ENCODE measurements at places on chromosomes 3 and 15.

- no peak for DNase-seq
These were observed 151.3 kb downstream of the CADPS start for GRCh38 chr3:62723914-62724217.

GRCh38 chr3:134009345-134010000, 20.3 kb downstream of the SLCO2A1 start:
- no peak for DNase-seq

GRCh38 chr3:58167431-58168351, 43.1 kb downstream of the DNASE1L3 start:
- DNase-seq = peak; percentile 51

DNA sequence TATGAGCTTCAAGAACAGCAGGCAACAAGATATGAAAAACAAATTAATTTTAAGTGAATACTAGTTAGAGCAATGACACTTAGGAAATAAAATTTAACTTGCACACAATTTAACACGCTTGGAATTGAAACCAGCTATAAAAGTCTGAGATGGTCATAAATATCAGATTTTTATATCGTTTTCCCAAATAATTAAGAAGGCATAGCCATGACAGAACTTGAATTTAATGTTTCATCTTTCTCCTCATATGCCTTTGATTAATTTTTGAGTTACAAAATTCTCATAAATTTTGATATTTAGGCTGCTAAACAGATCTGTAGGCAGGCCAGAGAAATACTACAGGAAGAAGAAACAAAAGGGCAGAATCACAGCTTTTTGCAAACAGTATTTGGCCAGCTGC, 38.5 kb downstream of the CD200R1L start:
- DNase-seq = no peak

DNA sequence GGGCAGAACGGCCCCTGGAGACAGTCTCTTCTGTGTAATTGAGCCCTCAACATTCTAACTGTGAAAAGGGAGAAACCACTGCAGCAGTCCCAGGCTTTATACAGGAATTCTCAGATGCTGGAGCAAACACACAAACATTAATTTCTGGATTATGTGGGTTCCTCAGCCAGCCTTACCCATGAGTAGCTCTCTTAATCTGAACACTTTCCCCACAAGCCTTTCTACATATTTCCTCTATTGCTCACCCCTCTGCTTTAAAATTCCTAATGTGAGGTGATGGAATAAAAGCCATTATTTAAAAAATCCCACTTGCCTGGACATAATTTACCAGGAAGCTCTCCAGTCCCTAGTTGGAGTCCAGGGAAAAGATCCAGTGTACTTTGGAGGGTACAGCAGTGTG, 139.0 kb downstream of the CTNNB1 start:
- no peak for DNase-seq

DNA sequence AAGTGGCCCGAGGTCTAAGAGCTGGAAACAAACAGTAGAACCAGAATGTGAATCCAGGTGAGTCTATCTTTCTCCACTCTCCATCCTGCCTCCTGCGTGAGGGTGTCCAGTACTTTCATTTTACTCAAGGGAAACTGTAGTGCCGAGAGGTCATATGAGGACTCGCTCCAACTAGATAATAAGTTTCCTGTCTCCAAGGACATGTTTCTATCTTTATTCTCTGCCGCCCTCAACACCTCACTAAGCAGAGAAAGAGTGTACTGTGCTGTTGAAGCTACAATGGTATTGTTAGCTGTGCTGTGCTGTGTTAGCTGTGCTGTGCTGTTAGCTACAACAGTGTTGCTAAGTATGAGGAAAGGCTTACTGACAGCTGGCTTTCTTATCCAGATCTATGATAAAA, 137.9 kb upstream of the COL8A1 start:
- DNase-seq = no peak

DNA sequence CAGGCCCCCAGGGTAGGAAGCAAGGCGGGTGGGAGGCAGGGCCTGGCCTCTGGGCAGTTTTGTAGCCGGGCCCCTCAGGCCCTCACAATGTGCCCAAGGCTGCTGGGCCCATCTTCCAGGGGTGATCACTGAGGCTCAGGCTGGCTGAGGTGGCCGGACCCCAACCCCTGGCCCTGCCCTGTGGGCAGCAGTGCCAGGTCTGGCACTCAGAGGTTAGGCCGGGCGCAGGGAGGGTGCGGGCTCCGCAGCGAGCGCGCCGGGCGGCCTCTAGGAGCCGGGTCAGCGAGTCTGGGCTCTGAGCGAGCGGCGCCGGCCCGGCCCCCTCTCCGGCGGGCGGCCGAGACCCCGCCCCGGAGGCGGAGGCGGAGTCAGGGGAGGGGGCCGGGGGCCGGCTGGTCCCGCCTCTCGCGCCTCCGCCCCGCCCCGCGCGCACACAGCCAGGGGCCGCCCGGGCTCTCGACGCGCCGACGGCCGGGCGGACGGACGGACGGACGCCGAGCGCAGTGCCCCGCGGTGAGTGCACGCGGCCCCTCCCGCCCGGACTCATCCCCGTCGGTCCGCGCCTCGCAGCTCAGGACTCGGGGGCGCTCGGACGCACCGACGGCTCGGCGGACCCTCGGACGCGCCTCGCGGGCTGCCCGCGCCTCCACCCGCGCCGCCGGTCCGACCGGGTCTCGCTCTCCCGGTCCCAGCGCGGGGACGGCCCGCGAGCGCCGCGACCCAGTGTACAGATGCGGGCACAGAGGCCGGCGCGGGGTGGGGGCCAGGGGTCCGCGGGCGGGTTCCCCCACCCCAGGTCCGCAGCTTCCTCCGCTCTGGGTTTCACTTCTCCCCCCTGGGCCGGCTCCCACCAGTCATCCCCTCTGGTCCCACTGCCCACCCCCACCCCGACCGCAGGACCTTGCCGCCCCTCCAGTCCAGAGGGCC, at the start of gene FBLN2:
Gene FBLN2 (plus strand): TSS at position 430 of the 927 bp plus-strand sequence. CDS start 21,231 bp downstream, outside the sequence.
- peak; percentile 15 for DNase-seq

- DNase-seq = no peak
These were observed 163.1 kb downstream of the FMN1 start for GRCh38 chr15:33031324-33031821.

GRCh38 chr15:43923553-43923952, 96.8 kb downstream of the WDR76 start:
- no peak for DNase-seq

- DNase-seq = no peak
These were observed 1.6 kb upstream of the DNAH12 start for GRCh38 chr3:57545636-57546268.

GRCh38 chr15:44738340-44738984, 2.1 kb downstream of the TRIM69 start:
- peak; percentile 75 for DNase-seq

GRCh38 chr15:49410641-49411040, 12.4 kb upstream of the FGF7 start:
- DNase-seq = no peak

DNA sequence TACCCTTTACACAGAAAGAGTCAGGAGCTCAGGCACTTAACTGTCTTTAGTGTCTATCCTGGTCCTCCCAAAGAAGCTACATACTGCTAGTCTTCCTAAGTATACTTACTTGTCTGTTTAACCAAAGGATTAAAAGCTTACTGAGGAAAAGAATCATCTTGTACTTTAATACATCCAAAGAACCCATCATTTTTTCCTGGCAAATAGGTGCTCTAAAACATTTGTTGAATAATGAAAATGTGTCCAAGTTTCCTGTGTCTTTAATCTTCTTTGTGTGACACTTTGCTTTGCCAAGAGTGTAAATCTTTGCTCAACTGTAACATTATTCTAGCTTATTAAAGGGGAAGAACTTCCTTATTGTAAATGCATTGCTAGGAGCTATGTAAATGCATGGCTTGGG, 519.2 kb downstream of the OTOL1 start:
- no peak for DNase-seq

GRCh38 chr3:114858329-114858728, 288.8 kb downstream of the ZBTB20 start:
- no peak for DNase-seq

DNA sequence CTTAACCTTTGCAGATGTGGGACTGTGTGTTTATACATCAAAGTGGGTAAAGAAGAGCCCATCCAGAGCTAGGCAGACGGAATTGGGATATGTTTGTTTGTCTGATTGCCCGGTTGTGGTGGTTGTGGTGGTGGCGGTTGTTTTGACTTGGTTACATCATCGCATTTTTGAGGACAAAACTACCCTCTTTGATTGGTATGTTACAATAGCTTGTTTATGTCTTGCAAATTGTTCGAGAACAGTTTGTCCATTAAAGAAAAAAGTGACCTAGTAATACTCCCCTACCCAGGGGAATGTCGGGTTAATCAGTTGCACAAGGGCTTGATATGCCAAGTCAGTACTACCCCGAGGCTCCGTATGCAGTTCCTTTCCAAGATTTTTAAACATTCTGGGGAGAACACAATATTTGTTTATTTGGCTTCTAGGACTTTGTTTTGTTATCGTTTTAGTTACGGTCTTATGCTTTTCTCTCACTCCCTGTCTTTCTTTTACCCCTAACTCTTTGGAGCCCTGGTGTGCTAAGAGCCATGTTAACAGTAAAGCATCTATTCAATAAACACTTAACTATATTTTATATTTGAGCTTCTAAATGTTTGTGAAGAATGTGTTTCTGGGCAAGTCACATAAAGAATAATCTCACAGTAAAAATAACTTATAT, 315.4 kb downstream of the LPP start:
- no peak for DNase-seq

- no peak for DNase-seq
These were observed 27.3 kb downstream of the MGLL start for GRCh38 chr3:127794972-127795371.

- DNase-seq = no peak
These were observed 16.8 kb upstream of the CRBN start for GRCh38 chr3:3196148-3196861.

DNA sequence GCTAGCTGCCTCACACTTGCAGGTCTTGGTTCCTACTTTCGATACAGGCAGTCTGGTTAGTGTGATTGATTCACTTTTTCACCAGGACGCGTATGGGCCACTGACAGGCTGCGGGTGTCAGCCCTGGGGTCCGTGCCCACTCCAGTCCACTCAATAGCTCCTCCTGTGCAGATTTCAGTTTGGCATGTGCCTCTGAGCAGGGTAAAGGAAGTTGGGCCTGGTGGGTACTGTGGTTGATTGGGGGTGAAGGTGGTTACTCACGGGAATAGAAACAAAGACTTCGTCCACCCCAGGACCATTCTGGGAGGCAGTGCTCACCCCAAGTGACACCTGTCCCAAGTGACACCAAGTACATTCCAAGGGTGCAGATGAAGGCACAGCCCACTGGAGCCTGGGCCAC, 62.3 kb downstream of the EPHB1 start:
- no peak for DNase-seq

DNA sequence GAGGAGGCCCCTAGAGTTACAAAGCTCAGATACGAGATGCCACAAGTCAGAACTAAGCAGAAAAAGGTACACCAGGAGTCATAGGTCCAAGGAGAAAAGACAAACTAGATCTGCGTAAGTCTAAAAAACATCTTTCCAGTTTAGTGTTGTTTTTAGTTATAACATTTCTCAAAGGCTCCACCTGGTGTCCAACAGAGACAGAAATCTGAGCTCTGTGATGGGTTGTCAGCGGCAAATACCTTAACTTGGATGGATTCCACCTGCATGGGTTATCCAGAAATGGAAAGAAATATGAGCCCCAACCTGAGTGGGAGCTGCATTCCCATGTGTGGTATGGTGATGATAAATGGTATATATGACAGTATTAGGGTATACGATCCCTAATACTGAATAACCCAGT, 238.6 kb upstream of the CHRM5 start:
- DNase-seq = no peak

DNA sequence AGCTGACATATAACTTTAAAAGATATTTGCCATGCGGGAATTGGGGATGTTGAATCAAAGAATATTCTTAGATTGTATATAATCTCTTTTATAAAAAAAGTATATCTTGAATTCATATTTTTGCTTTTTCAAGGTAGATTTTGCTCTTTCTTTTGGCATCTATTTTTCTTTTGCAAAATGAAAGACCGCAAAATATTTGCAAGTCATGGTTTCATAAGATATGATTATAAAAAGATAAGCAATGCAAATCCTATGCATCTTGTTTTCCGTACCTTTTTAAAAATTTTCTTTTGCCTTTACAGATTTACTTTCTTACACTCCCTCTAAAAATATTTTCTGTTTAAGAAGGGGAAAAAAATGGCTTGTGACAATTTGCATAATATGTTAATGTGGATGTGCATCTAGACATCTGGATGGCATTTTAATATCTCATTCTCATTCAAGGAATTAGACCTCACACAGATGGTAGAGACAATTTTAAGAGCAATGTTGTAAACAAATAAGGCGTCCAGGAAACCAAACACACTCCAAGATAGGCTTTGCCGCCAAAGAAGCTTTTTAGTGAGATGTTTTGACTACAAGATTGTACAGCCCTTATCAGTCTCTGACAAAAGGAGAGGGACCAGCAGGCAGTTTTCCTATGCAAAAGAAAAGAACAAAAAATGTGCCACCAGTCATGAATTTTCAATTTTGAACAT, 371.1 kb downstream of the CHL1 start:
- DNase-seq = no peak

- peak; percentile 19 for DNase-seq
These were observed 34.1 kb upstream of the HACD2 start for GRCh38 chr3:123618768-123619484.

GRCh38 chr3:69865925-69866679, 126.8 kb downstream of the MITF start:
- no peak for DNase-seq

GRCh38 chr15:86197770-86198169, 118.1 kb downstream of the AGBL1 start:
- no peak for DNase-seq

DNA sequence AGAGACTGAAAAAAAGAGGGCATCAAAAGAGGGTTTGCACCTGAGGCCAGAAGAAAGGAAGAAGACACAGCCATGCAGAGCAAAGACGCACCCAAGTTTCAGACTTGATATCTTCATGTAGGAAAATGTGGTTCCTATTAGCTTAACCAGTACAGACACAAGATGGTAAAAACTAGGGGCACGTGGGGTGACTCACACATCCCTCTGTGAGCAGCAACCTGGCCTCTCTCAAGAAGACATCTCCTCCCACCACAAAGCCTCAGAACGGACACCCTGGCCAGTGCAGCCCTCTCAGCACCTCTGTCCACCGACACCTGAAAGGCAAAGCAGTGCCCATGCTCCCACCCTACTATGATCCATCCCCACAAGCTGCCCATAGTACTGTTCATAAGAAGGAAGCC, 33.3 kb downstream of the GLB1 start:
- DNase-seq = peak; percentile 50

DNA sequence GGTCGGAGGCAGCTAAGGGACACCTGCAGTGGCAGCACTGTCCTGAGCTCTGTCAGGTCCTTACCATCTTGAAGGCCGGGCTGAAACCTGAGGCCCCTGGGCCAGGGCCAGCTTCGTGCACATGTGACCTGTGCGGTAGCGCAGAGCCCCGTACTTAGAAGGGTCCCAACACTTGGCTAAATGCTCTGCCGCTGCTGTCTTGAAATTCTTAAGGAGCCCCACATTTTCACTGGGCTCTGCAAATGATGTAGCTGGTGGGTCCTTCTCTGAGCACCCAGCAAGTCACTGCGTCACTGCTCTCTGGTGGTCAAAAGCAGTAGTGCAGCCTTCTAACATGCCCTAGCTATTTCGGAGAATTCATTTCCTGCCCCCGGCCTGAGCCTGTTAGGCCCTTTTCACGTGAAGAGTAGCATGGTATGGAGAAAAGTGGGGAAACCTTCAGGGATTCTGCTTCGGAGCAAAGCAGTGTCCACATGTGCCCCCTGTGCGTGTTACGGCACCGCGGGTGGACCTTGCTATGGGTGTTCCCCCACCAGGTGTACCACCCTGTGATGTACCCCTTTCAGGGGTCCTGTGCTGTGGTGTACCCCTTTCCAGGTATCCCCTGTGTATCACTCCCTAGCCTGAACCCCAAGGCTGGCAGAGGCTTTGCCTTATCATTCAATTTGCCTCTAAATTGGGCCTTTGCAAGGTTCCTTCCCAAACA, 79.7 kb downstream of the TMEM266 start:
- DNase-seq = peak; percentile 67
